ENCODE measurements at places on chromosomes 5 and 9. TPM values are rescaled to one million over a fixed set of nuclear protein-coding genes. Genes with fewer than 3 reads are reported as not detected.

DNA sequence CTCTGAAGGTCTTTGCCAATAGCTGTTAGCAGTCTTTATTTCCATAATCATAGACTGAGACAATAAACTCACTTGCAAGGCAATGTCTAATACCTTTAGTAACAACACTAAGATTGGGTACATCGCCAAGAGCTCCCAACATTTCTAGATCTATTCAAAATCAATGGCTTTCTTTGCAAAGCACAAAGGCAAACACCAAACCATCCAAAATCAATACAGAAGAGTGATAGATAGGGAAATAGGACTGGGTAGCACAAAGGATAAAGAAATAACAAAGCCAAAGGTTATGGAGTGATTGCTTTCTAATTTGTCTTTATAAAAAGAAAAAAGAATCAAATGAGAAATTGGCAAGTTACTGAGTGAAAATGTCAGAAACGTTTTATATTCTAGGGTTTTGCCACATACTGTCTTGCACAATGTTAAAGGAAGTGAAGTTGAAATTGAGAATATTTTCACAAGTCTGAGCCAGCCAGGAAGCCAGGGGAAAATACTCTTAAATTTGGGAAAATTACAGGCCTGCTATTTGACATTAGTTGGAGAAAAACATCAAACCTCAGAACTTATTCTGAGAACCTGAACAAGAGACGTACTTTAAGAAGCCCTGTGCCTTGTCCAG lies 53.3 kb upstream of the LHFPL2 start:
- DNase-seq, result no peak

DNA sequence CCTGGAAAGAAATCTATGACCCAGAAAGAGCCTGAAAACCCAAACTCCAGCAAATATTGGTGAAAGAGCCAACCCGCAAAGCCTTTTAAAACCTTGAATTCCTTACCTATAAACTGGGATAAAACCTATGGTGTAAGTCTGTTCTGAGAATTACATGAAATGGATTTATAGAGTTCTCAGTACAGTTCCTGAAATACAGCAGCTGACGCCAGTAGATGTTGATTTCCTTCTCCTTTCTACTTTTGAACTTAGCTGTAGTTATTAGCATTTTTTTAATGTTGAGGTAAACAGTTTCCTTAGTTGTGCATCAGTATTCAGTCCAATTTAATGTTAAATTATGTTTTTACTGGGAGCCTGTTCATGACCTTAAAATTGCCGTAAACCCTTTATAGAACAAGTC lies 3.7 kb downstream of the SPIN1 start:
- DNase-seq, result no peak

GPR151 gene
- not detected for total RNA-seq

DNA sequence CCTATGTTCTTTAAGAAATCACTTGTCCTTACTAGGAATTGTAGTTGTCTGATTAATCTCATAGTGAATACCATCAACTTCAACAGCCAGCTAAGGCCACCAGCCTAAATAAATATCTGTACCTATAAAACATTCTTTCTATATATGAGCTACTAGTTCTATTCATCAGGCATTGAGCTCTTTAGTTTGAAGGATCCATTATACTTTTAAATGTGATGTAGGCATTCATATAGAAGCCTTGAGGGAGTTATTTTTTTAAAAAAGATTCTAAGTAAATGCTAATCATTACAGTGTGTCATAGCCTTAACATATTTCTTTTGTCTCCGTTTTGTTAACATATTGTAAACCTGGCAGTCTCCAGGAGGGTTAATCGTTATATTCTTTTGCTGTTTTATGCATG lies 838.3 kb downstream of the PTPRD start:
- no peak for DNase-seq

FOXD1 gene
- 13.5 TPM for total RNA-seq

GRCh38 chr5:92402956-92403702 lies 1020.0 kb upstream of the ARRDC3 start:
- DNase-seq, result no peak
